ENCODE measurements at places on chromosomes 2 and 18.

GRCh38 chr2:65939687-65940086 is 495.2 kb upstream of the MEIS1 start:
- no peak for DNase-seq

DNA sequence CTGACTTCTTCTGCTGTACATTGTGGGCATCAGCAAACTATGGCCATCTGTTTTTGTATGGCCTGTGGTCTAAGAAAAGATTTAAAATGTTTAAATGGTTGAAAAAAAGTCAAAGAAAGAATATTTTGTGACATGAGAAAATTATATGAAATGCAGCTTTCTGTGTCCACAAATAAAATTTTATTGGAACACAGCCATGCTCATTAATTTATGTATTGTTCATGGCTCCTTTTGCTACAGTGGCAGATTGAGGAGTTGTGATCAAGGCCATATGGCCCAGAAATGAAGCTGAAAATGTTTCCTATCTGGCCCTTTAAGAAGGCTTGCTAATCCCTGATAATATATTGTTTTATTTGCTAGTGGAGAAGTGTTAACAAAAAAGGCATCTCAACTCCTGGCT is 162.0 kb downstream of the SLC4A3 start:
- DNase-seq: no peak

DNA sequence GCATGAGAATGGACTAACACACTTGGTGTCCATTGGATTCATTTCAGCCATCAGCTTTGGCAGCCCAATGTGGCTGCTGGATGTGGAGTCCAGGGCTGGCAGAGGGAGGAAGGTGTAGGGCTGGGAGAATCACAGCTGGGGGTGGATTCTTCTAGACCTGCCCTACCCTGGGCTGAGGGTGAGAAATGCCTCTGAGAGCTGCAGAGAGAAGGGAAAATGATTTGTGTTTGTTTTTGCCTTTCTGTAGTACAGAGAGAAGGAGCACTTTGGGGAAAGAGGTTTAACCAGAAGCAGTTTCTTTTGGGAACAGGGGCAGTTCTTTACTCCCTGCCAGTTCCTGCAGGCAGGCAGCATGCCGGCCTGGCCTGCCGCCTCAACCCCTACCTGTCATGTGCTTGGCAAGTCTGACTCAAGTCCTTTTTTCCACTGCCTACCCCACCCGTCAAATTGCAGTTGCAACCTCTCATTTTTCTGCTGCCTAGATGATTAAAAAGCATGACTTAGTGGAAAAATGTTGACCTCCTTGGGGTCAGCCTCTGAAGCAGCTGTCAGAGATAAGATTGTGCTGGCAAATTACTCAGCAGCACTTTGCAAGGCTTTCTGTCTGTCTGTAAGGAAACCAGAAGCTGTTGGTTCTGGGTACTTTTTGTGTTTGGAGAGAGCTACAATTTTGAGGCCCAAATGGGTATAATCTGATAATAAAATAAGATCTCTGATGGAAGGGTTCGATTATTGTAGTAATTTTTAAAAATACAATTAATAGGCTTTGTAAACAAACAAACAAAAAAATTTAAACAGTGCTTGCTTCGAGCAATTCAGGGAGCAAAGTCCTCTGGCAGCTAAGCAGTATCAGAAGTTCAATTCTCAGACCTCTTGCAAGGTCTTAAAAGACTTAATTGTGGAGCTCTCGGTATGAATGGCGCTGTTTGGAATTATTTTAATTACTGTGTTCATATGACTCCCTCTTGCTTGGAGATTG is 21.7 kb downstream of the LBH start:
- peak; percentile 25 for DNase-seq

DNA sequence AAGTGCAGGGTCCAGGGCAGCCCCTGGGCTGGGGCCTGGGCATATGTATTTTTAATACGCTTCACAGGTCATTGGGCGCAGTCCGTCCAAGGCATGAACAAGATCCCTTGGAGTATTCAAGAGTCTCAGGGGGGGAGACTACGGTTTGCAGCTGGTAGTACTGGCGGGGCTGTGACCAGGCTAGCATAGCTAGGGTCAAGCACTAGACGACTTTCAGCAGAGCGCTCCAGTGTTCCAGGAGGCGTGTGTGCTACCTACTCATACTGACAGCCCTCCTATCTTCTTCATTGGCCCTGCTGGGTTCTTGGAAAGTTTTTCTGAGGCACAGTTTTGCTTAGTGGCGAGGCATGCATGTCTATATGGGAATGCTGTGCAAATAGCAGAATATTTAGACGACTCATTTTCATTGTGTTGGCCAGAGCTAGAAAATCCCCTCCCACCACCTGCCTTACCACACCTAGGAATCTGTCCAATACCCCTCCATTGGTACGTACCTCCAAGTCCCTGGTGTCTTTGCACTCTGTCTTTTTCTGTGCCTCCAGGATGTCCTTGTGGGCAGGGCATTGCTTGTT is 68.2 kb downstream of the GLI2 start:
- DNase-seq: peak; percentile 73

DNA sequence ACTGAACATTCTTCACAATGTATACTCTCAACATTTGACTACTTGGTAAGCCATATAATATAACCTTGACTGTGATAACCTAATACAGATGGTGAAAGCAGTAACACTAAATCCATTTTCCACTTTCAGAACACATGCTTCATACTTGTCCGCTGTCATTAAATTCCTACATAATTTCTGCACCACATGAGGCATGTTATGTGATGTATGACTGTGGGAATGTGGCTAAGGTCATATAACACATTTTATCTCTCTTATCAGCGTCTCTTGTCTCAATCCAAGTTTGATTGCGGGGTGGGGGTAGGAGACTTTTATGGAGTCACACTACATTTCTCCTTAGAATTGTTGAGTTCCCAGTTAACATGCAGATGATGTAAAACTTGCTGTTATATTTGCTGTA is 110.9 kb downstream of the MTCL1 start:
- DNase-seq: no peak

GRCh38 chr18:63180971-63181376 is 138.6 kb downstream of the BCL2 start:
- DNase-seq: no peak

DNA sequence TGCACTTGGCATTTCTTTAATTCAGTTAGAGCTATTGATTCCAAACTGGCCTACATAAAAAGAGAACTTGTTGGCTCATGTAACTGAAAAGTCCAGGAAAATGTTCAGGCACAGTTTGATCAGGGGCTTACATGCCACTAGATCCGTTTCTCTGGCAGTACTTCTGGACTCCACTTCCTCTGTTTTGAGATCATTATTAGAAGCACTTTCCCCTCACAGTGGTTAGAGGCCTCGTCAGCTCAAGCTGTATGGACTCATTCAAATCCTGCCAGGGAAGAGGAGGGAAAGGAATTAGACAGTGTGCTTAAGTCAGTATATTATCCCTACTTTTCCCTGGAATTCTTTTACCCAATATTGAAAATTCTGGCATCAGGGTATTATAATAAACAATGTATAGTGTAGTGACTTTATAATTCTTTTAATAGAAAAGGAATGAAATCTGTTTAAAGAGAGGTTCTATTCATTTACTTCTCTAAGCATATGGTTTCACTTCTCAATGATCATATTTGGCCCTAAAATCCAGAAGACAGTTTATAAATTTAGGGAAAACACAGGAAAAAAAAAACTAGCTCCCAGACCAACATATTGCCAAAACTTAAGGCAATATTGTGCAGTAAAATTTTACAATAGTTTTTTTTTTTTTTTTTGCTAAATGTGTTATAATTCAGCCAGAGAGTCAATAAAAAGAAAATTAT is 92.0 kb downstream of the ARMC9 start:
- DNase-seq: no peak

GRCh38 chr2:158993721-158994587 is 25.5 kb downstream of the TANC1 start:
- peak; percentile 58 for DNase-seq

DNA sequence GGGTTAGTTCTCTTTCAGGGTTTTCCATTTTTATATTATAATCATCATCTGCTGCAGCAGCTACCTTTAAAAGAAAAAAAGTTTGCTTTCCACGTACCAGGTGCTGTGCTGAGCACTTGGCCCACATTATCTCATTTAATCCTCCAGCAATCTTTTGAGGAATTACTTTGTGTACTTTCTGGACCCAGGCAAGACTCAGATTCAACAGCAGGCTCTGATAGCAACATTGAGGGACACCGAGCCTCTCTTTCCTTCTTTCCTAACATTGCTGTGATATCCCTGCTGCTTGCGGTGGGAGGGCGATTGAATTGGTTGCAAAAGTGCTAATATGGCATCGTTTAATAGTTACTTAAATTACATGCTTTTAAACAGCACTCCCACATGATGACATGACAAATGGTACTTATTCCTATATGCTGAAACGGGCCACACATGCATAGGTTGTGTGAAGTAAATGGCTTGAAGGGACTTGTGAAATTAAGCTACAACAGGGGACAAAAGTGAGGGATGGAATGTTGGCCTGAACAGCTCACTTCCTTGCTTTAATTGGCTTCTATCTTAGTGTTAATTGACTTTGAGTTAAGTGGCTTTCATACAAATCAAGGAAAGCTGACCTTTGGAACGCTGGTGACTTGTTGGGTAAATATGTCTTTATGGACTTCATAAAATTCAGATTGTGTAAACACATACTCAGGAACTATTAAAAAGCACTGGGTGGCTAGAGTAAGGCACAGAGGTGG is 21.2 kb downstream of the SPRED2 start:
- DNase-seq: peak; percentile 77

DNA sequence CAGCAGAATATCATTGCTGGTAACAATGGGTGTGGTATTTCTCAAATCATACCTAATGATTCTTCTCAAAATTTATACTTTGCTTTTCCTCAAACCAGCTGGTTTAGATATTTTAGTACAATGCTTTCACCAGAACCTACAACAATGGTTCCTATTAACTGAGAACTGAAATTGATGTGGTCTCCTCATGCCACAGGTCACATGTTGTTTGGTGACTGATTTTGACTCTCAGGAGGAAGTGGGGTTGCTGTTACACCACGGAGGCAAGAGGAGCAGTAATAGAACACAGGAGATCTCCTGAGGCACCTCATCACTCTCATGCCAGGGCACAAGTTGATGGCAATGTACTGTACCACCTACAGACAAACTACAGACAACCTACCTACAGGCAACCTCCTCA is 3.0 kb upstream of the CEP68 start:
- DNase-seq: no peak

- DNase-seq: no peak
These were observed 512 bp downstream of the FAP start for GRCh38 chr2:162242586-162243280.

- no peak for DNase-seq
These were observed 237.3 kb downstream of the DCDC2C start for GRCh38 chr2:3940661-3941060.

GRCh38 chr2:70188460-70188859 is 2.4 kb downstream of the C2orf42 start:
- no peak for DNase-seq

- DNase-seq: peak; percentile 85
These were observed 82.5 kb downstream of the SPP2 start for GRCh38 chr2:234133004-234133403.

DNA sequence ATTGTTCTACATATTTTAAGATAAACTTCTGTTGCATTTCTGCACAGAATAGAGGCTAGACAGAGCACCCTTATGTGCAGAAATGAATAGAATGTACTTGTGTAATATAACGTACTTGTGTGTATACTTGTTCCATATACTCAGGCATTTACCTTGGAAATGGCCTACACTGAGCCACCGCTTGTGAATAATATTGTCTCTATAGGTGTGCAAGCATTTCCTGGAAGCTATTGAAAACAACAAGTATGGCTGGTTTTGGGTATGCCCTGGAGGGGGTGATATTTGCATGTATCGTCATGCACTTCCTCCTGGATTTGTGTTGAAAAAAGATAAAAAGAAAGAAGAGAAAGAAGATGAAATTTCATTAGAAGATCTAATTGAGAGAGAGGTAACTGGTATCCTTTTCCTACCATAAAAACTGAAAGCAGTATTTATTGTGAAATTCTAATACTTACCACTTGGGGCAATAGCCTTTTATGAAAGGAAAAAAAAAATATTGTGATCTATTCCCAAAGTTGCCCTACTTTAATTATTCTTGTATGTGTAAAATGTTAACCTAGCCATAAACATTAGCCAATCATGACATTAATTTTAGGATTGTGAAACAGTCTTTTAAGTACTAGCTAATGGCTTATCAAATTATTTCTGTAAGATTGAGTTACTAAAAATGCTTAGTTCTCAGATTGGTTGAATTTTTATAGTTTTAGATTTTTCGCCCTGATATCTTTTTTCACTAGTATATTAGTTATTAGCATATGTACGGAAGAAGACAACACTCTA is 18.0 kb downstream of the ZC3H15 start:
- DNase-seq: peak; percentile 67

DNA sequence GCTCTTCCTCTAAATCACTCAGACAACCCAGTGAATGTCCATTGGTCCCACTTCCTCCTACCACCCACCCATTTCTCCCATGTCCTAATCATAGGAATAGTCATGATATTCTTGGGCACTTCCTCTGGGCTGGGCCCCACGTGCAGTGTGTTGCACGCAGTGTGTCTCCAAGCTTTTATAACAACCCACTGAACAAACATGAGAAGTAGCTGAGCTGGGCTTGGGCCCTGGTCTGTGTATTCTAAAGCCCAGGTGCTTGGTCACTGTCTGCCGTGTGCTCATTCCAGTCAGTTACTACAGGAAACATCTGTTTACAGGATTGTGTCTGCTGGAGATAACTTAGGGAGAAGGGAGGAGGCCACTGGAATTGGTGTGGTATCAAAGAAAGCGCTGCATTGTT is 64.2 kb upstream of the THOC1 start:
- no peak for DNase-seq

GRCh38 chr18:31634331-31634713 is 42.6 kb downstream of the TTR start:
- no peak for DNase-seq

- peak; percentile 89 for DNase-seq
These were observed 7.5 kb downstream of the SERTAD2 start for GRCh38 chr2:64646007-64646880.

- no peak for DNase-seq
These were observed 13.1 kb upstream of the CRACDL start for GRCh38 chr2:98948956-98949739.

DNA sequence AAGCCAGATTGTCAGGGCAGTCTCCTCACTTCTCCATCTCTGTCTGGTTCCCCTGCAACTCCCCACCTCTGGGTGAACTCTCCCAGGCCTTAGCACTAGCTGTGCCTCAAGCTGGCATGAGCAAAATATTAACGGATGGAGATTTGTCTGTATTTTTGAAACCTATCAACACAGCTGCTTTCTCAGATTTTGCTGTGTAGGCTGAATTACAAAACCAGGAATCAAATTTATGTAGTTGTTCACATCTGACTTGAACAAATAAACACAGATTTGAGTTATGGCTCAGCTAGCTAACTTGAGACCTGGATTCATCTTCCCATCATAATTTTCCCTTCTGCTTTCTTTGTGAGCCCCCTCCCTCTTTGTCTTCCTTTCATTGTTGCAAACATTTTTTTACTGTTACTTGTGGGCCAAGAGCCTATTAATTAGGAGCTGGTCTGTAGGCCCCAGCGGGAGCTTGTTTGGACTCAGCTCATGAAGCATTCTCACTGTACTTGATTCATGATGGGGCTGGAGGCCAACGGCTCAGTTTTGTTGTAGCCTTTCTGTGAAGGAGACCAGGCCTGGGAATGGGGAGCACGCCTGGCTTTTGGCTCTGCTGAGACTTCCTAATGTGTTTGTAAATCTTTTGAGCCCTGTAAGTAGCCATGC is 164.1 kb upstream of the GATA6 start:
- no peak for DNase-seq

Data from PC-3 (cell line).